Stimulated activated CD8-positive, alpha-beta memory T cell treated with anti-CD3 and anti-CD28 coated beads, Interleukin-4, amount 100 ng/mL, for 1 hour (primary cell): ENCODE measurements at places on chromosomes 2 and 18.

DNA sequence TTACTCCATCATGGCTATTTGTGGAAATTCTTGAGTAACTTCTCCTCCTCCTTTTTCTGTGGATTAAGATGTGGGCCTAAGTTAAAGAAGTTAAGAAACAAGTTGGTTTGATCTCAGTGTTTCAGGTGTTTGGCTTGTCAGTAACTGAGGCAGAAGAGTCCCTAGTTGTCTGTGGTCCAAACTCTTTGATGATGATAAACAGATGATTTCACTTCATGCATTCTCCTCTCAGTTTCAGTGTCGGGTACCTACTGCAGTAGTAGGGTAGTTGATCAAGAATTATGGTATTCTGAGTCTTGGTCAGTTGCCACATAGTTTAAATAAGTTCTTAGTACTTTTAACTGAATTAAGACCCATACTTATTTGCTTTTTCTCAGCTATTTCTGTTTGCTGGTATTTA, 85.6 kb downstream of the NCOA1 start:
- no peak for DNase-seq

DNA sequence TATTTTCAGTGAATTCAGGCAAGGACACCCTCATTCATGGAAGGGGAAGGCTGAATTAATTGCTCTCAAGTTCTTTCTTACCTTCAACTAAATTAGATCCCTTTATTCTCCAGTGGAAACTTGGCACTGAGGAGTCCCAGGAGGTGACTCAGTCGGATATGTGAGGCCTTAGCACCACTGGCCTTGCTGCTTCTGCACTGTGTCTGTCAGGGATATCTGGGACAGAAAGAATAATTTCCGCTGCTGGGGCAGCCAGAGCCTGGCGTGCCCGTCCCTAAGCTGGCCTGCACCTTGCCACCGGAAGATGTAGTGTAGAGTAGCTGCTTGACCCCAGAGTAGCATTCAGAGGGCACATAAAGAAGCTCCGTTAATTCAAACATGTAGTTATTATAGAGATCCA, 53.4 kb downstream of the LIMS1 start:
- no peak for DNase-seq

DNA sequence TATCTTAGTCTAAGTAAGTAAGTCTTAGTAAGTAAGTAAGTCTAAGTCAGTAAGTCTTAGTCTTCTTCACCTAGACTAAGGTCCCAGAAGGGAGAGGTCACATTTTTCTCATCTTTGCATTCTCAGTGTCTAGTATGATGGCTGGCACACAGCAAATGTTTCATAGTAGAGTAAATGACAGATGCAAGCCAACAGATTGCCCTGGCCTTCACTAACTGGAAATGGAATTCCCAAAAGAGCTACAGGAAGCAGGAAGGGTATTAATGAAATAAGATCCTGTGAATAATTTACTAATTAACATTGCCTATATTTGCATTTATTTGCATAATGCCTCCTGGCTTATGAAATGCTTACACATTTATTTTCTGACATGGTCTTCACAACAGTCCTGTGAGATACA, 221.6 kb downstream of the RAD51AP2 start:
- DNase-seq, result no peak

DNA sequence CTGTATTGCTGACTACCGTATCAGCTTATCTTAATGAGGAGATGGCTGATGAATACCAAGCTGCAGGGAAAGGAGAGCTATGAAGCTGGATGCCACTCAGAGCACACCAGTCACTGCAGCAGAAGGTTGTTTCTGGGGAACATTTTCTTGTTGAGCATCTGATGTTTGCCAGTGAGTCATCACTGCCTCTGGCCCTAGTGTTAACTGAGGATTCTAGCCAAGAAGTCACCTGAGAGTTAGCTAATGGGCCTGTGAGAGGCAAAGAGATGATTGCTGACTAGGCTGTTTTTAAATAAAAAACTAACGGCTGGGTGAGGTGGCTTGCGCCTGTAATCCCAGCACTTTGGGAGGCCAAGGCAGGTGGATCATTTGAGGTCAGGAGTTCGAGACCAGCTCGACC, 37.9 kb downstream of the CCDC150 start:
- no peak for DNase-seq

DNA sequence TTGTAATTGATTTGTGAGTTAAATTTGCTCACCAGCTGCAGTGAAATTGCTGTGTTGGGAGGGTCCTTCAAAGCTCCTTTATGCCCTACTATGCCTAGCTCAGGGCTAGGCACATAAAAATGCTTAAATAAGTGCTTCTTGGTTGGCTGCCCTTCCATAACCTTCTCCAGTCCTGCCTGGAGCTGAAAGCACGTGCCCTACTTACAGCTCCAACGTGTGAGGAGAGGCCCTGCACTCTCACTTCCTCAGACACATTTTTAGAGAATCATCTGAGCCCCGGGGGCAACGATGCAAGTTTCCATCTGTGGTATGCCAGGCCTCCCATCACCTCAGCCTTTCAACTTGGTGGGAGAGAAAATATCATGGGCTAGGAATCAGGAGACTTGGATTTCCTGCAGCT, 202.7 kb downstream of the BCL11A start:
- no peak for DNase-seq
